Heart left ventricle (tissue), 16 donors: ENCODE measurements at places on chromosomes 7 and 10. TPM values are rescaled to one million over a fixed set of nuclear protein-coding genes. Genes with fewer than 3 reads are reported as not detected.

DNA sequence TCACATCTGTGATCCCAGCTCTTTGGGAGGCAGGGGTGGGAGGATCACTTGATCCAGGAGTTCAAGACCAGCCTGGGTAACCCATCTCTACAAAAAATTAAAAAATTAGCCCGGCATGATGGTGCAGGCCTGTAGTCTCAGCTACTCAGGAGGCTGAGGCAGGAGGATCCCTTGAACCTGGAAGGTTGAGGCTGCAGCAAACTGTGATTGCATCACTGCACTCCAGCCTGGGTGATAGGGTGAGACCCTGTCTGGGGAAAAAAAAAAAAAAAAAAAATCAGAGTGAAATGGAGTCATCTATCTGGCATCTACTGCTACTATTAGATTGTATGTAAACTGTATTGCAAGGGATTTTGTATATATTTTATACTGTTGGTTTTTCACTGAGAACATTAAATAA is 59.1 kb downstream of the KMT2E start:
- H3K36me3 ChIP-seq, result peaks cover 100% of the 10 kb centered on the region
- H3K4me3 ChIP-seq, result no peak overlapping the region
- no peak for DNase-seq
- no peak overlapping the region for H3K27ac ChIP-seq

GRCh38 chr10:102285133-102285532 is 39.8 kb downstream of the GBF1 start:
- H3K4me1 ChIP-seq, result peaks cover 56% of the 10 kb centered on the region
- no peaks in the 10 kb centered on the region for H3K27me3 ChIP-seq
- DNase-seq, result no peak

DNA sequence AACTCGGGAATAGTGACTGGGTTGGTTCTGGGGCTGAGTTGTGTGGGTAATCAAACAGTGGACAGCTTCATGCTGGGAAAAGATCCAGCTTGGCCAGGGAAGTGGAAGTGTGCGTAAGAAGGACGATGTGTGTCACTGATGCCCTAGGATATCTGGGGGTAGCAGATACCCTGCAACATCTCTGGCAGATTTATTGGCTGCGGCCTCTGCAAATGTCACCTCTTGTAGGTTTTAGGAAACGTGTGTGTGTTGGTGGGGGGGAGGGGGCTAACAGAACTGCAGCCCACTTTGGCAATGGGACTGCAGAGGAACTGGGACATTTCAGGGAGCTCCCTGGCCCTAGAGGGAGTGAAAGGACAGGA is 965 bp upstream of the AGAP3 start:
- H3K27ac ChIP-seq, result peak overlapping the region; percentile 84
- peaks cover 14% of the 10 kb centered on the region for H3K4me1 ChIP-seq
- H3K36me3 ChIP-seq, result no peaks in the 10 kb centered on the region
- no peak for DNase-seq
- peak overlapping the region; percentile 89 for H3K4me3 ChIP-seq

The NPS gene
- not detected for total RNA-seq

DNA sequence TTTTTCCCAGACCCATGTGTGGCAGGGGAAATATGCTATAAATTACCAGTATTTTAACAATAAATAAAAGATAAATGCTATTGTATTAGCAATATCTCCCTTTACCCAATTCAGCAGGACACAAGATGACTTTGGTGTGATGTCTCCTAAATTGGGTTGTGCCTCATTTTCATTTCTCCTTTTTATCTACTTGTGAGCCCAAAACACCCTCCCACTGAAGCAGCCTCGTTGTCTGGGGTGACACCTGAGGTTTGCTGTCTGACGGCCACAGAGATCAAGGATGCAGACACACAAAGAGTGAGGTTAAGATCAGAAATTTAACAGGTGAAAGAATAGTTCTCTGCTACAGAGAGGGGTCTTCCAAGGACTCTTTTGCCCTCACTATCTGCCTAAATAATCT is 27.1 kb upstream of the CC2D2B start:
- H3K36me3 ChIP-seq, result peaks cover 14% of the 10 kb centered on the region
- DNase-seq, result no peak
- no peaks in the 10 kb centered on the region for H3K27me3 ChIP-seq
- H3K4me1 ChIP-seq, result peaks cover 7% of the 10 kb centered on the region

DNA sequence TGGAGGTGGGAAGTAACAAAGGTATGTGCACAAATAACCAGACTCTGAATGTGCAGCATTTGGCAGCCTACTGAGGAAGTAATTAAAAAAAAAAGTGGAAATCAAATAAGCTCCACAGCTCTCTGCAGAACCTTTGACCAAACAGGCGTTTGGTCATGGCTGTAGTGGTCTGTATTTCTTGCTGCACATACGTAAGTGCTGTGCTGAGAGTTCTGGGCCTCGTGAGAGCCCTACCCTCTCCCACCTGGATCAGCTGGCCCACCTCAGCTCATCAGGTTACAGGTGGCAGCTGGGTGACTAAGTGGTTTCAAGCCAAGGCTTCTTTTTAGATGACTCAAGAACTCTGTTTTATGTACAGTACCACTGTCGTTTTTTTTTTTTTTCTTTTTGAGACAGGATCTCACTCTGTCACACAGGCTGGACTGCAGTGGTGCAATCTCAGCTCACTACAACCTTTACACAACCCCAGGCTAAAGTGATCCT is 178.2 kb upstream of the KLF6 start:
- no peak overlapping the region for H3K4me3 ChIP-seq
- no peaks in the 10 kb centered on the region for H3K27me3 ChIP-seq
- no peak for DNase-seq
- no peaks in the 10 kb centered on the region for H3K4me1 ChIP-seq

GRCh38 chr10:77230194-77230593 is 407.4 kb downstream of the KCNMA1 start:
- H3K27ac ChIP-seq, result no peak overlapping the region
- H3K27me3 ChIP-seq, result peaks cover 4% of the 10 kb centered on the region
- H3K36me3 ChIP-seq, result no peaks in the 10 kb centered on the region
- no peaks in the 10 kb centered on the region for H3K4me1 ChIP-seq

The NPSR1 gene
- total RNA-seq, result not detected

- peaks cover 97% of the 10 kb centered on the region for H3K36me3 ChIP-seq
- H3K4me1 ChIP-seq, result peaks cover 4% of the 10 kb centered on the region
- no peak overlapping the region for H3K4me3 ChIP-seq
- H3K27me3 ChIP-seq, result no peaks in the 10 kb centered on the region
Measured at GRCh38 chr7:139264220-139264619, 33.2 kb downstream of the UBN2 start.

DNA sequence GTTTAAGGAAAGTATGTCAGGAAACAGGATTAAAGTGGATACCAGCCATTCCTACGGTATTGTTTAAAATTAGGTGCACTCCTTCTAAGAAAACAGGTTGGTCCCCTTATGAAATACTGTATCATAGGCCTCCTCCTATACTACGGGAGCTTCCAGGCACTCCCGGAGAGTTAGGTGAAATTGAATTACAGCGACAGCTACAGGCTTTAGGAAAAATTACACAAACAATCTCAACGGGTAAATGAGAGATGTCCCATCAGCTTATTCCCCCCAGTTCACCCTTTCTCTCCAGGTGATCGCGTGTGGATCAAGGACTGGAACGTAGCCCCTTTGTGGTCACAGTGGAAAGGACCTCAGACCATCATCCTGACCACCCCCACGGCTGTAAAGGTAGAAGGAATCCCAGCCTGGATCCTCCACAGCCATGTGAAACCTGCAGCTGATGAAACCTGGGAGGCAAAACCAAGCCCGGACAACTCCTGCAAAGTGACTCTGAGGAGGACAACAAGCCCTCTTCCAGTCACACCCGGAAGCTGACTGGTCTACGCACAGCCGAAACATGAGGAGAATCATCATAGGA is 25.1 kb upstream of the GHITM start:
- H3K27ac ChIP-seq, result no peak overlapping the region
- no peaks in the 10 kb centered on the region for H3K4me1 ChIP-seq
- DNase-seq, result no peak
- no peaks in the 10 kb centered on the region for H3K36me3 ChIP-seq
- no peak overlapping the region for H3K4me3 ChIP-seq
- H3K27me3 ChIP-seq, result no peaks in the 10 kb centered on the region

DNA sequence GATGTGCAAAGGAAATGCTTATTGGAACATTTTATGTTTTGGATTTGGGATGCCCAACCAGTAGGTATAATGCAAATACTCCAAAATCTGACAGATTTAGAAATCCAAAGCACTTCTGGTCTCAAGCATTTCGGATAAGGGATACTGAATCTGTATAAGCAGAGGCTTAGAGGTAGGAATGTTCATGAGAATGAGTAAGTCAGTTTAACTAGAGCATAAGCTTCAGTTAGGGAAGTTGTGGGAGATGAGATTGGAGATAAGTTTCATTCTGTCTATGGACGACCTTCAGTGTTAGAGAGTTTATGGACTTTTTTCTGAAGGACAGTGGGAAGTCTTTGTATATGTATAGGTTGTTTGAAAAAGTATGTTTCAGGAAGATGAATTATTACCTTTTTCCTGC is 10.4 kb downstream of the TAX1BP1 start:
- H3K4me1 ChIP-seq, result peaks cover 11% of the 10 kb centered on the region
- no peak for DNase-seq
- H3K27ac ChIP-seq, result no peak overlapping the region
- no peaks in the 10 kb centered on the region for H3K27me3 ChIP-seq
- peaks cover 26% of the 10 kb centered on the region for H3K36me3 ChIP-seq

DNA sequence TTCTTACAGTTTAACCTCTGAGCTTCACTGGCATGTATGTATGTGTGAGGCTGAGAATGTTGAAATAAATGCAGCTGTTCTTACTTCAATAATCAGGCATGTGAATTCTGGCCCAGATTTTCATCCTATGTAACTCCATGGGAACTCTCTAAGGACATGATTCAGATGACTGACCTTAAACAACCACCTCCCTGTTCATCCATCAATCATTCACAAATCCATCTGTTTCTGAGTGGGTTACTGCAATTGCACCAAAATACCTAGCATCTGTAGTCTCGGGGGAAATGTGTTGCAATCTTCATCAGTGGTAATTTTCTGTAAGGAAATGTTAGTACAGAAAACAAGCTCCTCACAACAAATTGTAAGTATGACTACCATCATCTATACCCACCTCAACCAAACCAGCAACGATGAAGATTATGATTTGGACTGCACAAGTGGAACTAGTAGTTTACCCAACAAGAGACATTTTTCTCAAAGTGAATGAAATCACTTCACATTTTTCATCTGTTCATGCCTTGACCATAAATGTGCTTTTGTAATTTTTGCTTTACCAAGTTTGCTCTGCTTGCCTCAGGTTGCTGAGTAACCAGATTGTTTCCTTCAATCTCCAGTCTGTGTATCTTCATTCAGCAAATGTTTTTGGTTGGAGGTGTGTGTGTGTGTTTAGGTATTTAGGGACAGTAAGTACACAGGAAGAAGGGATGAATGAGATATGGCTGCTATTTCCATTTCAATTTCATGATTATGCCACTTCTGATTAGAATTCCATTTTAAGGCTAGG is 65.7 kb upstream of the FZD8 start:
- no peak overlapping the region for H3K4me3 ChIP-seq
- no peak for DNase-seq
- H3K27ac ChIP-seq, result no peak overlapping the region
- H3K27me3 ChIP-seq, result no peaks in the 10 kb centered on the region
- H3K36me3 ChIP-seq, result no peaks in the 10 kb centered on the region

DNA sequence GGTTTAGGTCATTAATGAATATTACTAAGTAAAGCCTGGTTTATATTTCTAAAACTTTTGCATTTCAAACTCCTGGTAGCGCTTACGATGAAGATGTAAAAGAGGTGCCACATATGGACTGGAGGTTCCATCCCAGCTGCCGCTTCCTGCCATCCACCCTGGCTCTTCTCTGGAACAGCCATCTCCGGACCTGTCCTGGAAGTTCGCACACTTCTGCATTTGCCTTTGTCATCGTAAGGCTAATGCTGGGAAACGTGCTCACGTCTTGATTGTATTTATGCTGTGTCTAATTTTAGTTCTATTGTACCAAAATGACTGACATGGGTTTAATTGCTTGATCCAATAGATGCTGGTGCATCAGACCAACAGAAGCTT is 103.1 kb downstream of the HIPK2 start:
- peaks cover 15% of the 10 kb centered on the region for H3K4me1 ChIP-seq
- DNase-seq, result no peak
- no peaks in the 10 kb centered on the region for H3K27me3 ChIP-seq
- no peak overlapping the region for H3K4me3 ChIP-seq
- H3K36me3 ChIP-seq, result no peaks in the 10 kb centered on the region

GRCh38 chr7:73903321-73904218 is 42.6 kb downstream of the TMEM270 start:
- DNase-seq, result peak; percentile 38
- no peak overlapping the region for H3K27ac ChIP-seq
- H3K4me3 ChIP-seq, result no peak overlapping the region
- no peaks in the 10 kb centered on the region for H3K36me3 ChIP-seq
- no peaks in the 10 kb centered on the region for H3K27me3 ChIP-seq

The OR2A1 gene
- not detected for total RNA-seq

The CALML3 gene
- not detected for total RNA-seq

DNA sequence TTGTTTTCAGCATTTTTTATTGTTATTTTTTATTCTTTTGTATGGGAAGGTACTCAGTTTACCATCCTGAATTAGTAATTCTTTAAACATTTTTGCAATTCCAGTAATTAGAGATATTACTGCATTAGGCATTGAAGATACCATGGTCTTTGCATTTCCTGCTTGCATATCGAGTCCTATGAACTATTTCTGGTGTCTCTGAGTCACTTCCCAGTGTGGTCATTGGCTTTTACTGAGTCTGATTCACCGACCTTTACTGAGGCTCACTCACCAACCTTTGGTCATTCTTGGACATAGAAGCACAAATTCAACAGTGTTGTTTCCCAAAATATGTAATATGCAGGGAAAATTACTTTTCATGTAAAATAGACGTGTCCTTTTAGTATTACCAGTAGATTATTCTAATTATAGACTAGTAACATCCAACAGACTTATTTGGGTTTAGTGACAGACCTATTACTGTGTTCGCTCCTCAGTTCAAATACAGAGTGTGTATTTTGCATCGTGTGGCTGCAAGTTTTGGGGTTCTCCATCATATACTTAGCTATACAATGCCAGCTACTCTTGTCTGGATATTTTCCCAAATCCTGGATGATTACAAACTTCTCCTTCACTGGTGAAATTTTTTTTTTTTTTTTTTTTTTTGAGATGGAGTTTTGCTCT is 180.7 kb upstream of the PRSS1 start:
- H3K4me1 ChIP-seq, result peaks cover 9% of the 10 kb centered on the region
- no peak for DNase-seq
- H3K27me3 ChIP-seq, result no peaks in the 10 kb centered on the region
- H3K36me3 ChIP-seq, result no peaks in the 10 kb centered on the region
- H3K4me3 ChIP-seq, result no peak overlapping the region

DNA sequence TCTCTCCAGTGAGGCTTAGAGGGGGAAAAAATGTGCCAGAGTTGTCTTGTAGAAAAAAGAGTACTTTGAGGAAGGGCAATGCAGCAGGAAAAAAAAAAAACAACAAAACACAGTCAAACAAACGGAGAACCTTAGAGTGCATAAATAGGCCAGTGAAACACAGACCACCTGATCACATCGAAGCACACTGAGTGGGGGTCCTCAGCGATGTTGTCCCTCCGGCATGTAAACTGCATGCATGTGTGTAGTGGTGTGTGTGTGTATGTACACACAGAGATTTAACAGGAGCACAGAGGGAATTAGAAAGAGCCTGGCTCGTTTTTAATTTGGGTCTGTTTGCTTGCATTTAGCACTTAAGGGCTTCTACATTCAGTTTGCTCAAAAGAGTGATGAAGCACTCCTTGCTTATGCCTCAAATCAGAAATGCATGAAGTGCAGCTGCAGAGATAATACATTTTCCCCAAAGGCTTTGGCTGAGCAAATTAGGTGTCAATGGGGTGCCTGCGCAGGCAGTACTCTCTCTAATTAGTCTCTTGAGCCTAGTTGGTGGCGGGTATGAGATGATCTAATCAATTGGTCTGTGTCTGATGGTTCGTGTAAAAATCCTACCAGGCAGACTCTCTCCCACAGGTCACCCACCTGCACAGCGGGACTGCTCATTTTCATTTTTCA is 62.7 kb upstream of the FZD1 start:
- H3K36me3 ChIP-seq, result no peaks in the 10 kb centered on the region
- no peak overlapping the region for H3K27ac ChIP-seq
- no peaks in the 10 kb centered on the region for H3K27me3 ChIP-seq
- H3K4me1 ChIP-seq, result no peaks in the 10 kb centered on the region
- no peak overlapping the region for H3K4me3 ChIP-seq
